ENCODE measurements at places on chromosomes 2 and 18. TPM values are rescaled to one million over a fixed set of nuclear protein-coding genes. Genes with fewer than 3 reads are reported as not detected.
A peak's percentile ranks its signal among the peaks of the same experiment; 100 is the strongest.

Gene ASXL2
- 38.4 TPM for total RNA-seq

Gene TUBA3E
- total RNA-seq = not detected

Gene POTEC
- not detected for total RNA-seq

DNA sequence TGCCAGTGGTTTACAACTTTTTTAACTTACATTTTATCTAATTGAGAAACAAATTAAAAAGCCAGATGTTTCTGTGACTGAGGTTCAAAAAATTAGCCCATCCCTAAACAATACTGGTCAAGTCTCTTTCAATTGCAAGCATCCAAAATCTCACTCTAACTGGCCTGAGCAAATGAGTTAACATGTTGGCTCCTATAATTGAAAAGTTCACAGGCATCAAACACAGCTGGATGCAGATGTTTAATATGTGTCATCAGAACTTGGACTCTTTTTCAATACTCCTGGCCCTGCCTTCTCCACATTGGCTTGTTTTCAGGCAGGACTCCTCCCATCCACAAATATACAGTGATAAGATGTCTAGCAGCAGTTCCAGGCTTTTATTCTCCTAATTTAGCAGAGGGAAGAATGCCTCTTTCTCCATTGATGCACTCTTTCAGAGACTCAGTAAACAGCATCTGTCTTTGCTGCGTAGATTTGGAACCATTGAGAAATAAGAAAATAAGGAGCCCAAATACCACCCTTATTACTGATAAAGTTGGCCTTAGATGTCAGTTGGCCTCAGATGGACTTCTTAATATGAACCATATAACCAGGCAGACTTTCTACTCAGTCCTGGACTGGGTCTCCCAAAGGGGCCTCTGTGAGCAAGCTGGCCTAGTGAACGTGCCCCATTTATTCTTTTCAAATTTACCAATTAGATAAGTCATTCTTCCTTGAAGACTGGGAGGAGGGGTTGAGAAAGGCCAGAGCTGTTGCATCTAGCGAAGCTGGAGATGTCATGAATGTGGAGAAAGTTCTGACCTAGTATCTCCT is 30.4 kb upstream of the FN1 start:
- DNase-seq = no peak

DNA sequence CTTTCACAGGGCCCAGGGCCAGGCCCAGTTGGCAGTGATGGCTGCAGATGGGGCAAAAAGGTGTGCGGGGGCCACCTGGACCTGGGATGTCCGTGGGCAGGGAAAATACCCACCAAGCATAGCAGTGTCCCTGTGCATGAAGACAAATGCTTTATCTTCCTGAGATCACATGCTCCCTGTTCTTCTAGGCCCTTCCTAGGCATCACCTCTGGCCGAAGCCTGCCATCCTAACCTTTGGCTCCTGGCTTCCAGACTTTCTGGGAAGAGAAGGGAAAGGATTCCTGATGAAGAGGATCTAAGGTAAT is 105.0 kb upstream of the SMAD2 start:
- no peak for DNase-seq

Gene NTSR2
- total RNA-seq = not detected

- DNase-seq = no peak
Observed at GRCh38 chr18:14971461-14972185, 223.7 kb downstream of the ANKRD30B start.

Gene SCYGR4
- not detected for total RNA-seq

GRCh38 chr18:69000366-69000765 is 202.5 kb downstream of the CCDC102B start:
- DNase-seq = no peak

DNA sequence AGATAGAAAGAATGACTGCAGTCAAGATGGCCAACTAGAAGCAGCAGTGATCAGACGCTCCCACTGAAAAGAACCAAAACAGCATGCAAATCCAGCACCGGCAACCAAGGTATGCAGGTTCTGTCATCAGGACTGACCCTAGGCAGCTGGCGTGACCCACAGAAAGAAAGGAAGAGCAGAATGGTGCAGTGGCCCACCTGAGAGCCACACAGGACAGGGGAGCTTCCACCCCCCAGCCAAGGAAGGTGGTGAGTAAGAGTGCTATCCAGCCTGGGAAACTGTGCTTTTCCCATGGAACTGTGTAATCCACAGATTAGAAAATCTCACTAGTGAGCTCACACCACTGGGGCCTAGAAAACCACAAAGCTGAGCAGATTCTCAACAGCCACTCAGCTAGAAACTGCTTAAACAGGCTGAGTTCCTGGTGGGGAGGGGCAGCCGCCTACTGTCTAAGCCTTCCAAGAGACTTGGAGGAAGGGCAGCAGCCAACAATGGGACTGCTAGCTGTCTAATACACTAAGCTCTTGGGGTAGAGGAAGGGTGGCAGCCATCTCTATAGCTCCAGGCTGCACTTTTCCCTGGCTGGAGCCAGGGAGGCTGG is 127.9 kb downstream of the EVA1A start:
- peak; percentile 24 for DNase-seq

Gene PSMA8
- total RNA-seq = 0.89 TPM

Gene ST8SIA5
- total RNA-seq = not detected
